ENCODE measurements at places on chromosomes 1 and 21. TPM values are rescaled to one million over a fixed set of nuclear protein-coding genes. Genes with fewer than 3 reads are reported as not detected.

The GSTM1 gene
- 0.15 TPM for total RNA-seq

The RNU11 gene
- total RNA-seq: not detected

The GOLT1A gene
- not detected for total RNA-seq

The SPOCD1 gene
- total RNA-seq: 76.4 TPM

The S100A8 gene
- not detected for total RNA-seq

The URB1 gene
- 25.5 TPM for total RNA-seq

The OR10J5 gene
- total RNA-seq: not detected

The PGLYRP3 gene
- total RNA-seq: not detected

The ATP6V1G3 gene
- not detected for total RNA-seq

The C8A gene
- total RNA-seq: under 0.01 TPM

The CTPS1 gene
- 8.9 TPM for total RNA-seq

The TP73 gene
- not detected for total RNA-seq

The PRAMEF2 gene
- not detected for total RNA-seq

The PTPRF gene
- 24.4 TPM for total RNA-seq

The C1orf21 gene
- total RNA-seq: 50.9 TPM

The DVL1 gene
- 81.9 TPM for total RNA-seq

The SELP gene
- not detected for total RNA-seq

The SLC1A7 gene
- 1.2 TPM for total RNA-seq

The DNASE2B gene
- not detected for total RNA-seq

The LCE6A gene
- not detected for total RNA-seq

The TRIM17 gene
- total RNA-seq: 0.15 TPM

The KCNJ9 gene
- not detected for total RNA-seq

The PYCR2 gene
- 29.1 TPM for total RNA-seq

The MMEL1 gene
- under 0.01 TPM for total RNA-seq

The LIN28A gene
- total RNA-seq: not detected

The FAM163A gene
- total RNA-seq: not detected

The ATAD3C gene
- not detected for total RNA-seq

The PLA2G2D gene
- total RNA-seq: not detected

The KIF26B gene
- 0.87 TPM for total RNA-seq

The HJV gene
- total RNA-seq: not detected

The THEM5 gene
- 0.17 TPM for total RNA-seq

The SLC44A3 gene
- 3.1 TPM for total RNA-seq

The TEX38 gene
- 0.29 TPM for total RNA-seq

The TMEM61 gene
- total RNA-seq: not detected

The DENND2C gene
- 4.1 TPM for total RNA-seq

The OR4F16 gene
- 0.33 TPM for total RNA-seq

The PRKAA2 gene
- 3.0 TPM for total RNA-seq
